ENCODE measurements at places on chromosomes 11 and 22. TPM values are rescaled to one million over a fixed set of nuclear protein-coding genes. Genes with fewer than 3 reads are reported as not detected.

The OR10AG1 gene
- not detected for total RNA-seq

The B3GAT1 gene
- total RNA-seq = 0.76 TPM

The RTN3 gene
- 53.4 TPM for total RNA-seq

The RAB3IL1 gene
- 4.6 TPM for total RNA-seq

The KDM4E gene
- not detected for total RNA-seq

The NAGA gene
- total RNA-seq = 27.9 TPM

The APOBEC3G gene
- 0.42 TPM for total RNA-seq

The PEX26 gene
- total RNA-seq = 23.9 TPM

The HYOU1 gene
- total RNA-seq = 107 TPM

The BIRC3 gene
- 7.2 TPM for total RNA-seq

The FHIP1B gene
- 29.4 TPM for total RNA-seq

The RAC2 gene
- 3.4 TPM for total RNA-seq

The OR8J1 gene
- not detected for total RNA-seq

The TMEM179B gene
- 29.2 TPM for total RNA-seq

Data from right lobe of liver (tissue), 6 donors.